ENCODE measurements at places on chromosomes 2 and 18.
A peak's percentile ranks its signal among the peaks of the same experiment; 100 is the strongest.

DNA sequence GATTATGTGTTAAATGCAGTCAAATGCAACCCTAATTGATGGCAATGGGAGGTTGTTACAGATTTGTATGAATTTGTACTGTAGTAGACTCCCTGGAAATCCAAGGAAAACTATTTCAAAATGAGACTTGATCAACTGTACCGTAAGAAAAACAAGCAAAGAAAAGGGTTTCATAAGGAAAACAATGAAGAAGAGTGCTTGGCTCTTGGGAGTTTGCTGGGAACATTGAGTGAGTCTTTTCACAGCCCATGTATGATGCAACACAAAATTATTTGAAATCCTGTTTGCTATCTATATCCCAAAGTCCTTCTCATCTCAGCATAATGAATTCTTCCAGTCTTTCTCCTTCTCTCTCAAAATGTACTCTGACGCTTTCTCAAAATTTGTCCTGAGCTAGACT is 67.0 kb upstream of the OSR1 start:
- DNase-seq: no peak

- DNase-seq: no peak
Measured at GRCh38 chr2:85165088-85165690, 32.0 kb downstream of the TCF7L1 start.

GRCh38 chr18:63646936-63647335 is 2.9 kb upstream of the SERPINB4 start:
- no peak for DNase-seq

GRCh38 chr2:119486196-119486827 is 38.0 kb downstream of the SCTR start:
- DNase-seq: no peak

- no peak for DNase-seq
Measured at GRCh38 chr2:239666855-239667376, 266.1 kb upstream of the HDAC4 start.

- no peak for DNase-seq
Measured at GRCh38 chr2:181575024-181575649, 81.8 kb downstream of the CERKL start.

GRCh38 chr2:148861367-148861766 is 13.7 kb upstream of the KIF5C start:
- DNase-seq: no peak

DNA sequence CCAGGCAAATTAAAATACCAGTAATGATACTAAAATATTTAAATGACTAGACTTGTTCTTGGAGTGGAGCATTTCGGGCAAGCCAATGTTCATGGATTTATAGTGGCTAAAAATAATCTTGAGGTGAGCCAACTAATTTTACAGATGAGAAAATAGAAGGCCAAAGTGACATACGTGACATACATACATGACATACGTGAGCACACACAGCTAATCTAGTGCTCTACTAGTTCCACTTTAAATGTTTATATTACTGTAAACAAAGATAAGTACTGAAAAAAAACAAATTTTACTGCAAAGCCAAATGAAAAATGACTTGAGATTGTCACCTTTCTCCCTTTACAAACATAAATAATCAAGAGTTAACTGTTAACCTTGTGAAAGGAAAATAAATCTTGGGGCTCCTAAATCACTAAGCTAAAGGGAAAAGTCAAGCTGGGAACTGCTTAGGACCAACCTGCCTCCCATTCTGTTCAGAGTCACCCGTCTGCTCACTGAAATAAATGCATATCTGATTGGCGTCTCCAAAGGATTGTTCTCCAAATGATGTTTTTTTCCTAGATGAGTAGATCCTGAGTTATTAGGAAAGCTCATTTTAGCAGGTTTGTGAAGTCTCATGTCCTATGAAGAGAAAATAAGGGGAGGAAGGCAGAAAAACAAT is 96.7 kb downstream of the PMS1 start:
- no peak for DNase-seq

DNA sequence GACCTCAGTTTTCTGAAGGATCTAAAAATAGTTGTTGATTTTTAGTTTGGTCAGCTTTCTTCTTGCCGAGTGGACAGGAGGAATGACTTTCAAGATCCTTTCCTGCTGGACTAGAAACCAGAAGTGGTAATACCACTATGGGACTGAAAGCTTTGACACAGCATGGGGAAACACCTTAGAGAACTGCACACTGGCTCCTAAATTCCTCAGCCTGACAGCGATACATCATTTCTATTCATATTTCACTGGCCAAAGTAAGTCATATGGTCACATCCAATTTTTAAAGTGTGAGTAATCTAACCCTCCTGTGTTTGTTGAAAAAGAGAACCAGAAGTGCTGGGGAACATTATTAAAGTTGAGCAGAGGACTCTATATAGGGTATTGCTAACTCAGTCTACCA is 244.7 kb upstream of the MMADHC start:
- DNase-seq: no peak

GRCh38 chr2:175393851-175394250 is 212.3 kb upstream of the ATP5MC3 start:
- DNase-seq: no peak

GRCh38 chr2:165897074-165897473 is 56.5 kb downstream of the TTC21B start:
- no peak for DNase-seq

- DNase-seq: no peak
Measured at GRCh38 chr2:63845866-63846265, 4.2 kb downstream of the UGP2 start.

DNA sequence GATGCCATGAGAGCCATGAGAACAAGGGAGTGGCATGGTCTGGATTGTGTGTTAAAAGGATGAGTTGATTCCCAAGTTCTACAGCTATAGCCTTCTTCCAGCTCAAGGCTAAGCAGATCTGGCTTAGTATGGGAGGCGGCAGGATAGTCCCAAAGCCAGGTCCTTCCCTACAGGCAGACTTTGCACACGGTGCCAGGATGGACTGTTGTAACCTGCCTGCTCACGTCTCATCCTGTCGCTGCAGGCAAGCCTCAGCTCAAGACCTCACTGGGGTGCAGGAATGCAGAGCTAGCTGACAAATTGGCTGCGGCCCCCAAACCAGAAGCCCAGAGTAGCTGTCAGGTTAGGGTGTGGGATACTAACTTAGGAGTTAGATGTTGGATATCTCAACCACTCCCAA is 28.8 kb upstream of the IGFBP5 start:
- no peak for DNase-seq

GRCh38 chr2:167987026-167987425 is 260.4 kb downstream of the STK39 start:
- no peak for DNase-seq

- no peak for DNase-seq
Measured at GRCh38 chr2:240508832-240509545, 48.8 kb downstream of the ANKMY1 start.

GRCh38 chr2:207240649-207241048 is 74.9 kb upstream of the KLF7 start:
- DNase-seq: no peak

DNA sequence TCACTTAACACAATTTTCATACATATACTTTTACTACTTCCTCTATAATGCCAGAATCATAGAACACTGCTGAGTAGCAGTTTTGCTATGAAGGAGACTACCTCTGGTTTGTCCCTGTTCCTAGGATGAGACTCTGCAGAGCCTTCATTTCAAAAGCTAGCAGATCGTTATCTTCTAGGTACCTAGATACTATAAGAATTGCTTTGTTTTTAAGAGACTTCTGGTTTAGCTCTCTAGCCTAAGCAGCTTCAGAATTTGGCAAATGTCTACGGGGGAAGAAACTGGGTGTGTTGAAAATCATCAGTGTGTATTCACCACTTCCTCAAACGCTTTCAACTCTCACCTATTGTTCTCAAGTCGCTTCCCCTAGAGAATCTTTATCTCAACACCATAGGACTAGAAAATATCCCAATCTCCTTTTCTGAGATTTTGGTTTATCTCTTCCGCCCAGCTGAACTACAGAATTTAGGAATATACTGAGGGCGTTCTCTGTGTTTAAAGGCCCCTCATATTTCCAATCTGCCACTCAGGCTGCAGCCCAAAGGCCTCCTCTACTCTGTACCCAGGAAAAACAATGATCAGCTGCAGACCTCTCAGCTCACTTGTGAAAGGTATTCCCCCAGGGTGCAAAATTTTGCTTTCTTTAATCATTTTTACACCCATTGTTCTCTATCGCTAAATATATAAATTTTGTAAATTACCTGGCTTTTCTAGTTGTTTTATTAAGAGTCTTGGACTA is 28.7 kb downstream of the SMAD2 start:
- DNase-seq: no peak

DNA sequence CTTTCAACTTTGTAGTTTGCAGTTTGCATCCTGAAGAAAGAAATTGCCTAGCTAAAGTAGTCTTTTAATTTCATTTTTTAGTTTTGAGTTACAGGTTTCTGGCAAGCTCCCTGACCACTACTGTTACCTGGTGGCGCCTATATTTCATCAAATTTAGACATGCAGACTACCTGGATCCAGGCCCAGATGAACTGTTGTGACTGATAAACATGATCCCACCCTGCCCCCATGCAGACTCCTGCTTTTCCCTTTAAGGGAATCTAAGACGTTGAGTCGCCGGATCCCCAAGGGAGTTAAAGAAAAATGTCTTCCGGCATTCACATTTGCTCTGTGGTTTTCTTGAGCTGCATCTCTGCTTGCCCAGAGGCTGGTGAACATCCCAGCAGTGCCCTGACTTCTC is 22.2 kb downstream of the METAP1D start:
- DNase-seq: no peak

- DNase-seq: no peak
Measured at GRCh38 chr2:217185265-217185995, 325.6 kb upstream of the TNP1 start.

DNA sequence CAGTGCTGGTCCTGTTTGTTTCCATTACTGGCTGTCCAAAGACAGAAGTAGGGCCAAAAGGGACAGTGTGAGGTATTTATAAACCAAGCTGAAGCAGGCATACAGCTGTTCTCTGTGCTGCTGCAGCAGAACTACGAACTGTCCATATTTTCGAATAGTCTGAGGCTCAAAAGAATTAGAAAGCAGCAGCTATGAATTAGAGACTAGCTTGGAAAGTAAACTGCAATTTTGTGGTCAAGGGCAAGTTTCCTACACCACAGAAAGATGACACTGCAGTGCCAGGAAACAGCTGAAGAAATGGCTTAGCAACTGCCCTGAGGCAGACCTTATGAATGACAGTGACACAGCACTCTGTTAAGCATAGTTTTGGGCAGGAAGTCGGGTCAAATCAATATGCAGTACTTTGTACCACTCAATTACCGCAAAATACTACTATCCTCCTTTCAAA is 125.3 kb downstream of the TMEM131 start:
- DNase-seq: peak; percentile 12

- no peak for DNase-seq
Measured at GRCh38 chr2:170847716-170848115, 31.0 kb downstream of the GAD1 start.

DNA sequence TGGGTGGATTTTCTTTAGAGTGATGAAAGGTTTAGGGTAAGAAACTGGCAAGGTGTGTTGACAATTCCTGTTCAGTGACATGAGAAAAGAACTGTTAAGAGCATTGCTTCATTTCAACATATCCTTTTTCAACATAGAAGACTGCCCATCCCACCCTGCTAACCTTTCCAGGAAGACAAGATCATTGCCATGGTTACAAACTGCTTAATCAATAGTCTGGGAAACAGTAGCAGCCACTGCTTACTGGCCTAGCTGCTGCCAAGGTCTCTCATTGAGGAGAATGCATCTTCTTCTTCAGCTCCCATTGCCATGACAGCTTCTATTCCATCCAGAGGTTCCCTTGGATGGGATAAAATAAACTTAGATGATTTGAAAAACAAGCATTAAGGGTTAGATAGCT is 212.1 kb downstream of the LRRTM1 start:
- DNase-seq: no peak

DNA sequence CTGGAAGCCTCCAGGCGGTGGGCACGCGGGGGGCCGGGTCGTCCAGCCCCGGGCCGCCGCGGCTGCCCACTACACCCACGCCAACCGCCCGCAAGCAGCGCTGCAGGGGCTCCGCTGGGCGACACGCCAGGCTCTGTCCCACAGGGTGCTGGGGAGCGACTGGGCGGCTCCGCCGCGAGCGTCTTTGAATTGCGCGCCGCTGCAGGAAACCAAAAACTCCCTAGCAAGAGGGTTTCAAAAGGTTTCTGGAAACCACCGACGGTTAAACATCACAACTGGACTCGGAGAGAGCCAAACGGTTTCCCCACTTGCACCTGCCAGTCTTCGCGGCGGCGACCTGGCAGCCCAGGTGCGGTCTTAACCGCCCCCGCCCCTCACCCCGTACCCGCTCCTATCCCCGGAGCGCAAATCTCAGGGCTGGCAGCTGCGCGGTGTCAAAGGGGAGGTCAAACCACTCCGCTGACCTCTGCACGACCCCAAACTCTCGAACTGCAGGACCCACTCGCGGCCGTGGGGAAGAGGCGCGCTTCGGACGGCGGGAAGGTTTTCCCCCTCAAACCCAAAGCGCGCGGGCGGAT is 1.0 kb downstream of the CXCR4 start:
- DNase-seq: peak; percentile 84

- no peak for DNase-seq
Measured at GRCh38 chr2:33292981-33293595, 183.4 kb upstream of the RASGRP3 start.

DNA sequence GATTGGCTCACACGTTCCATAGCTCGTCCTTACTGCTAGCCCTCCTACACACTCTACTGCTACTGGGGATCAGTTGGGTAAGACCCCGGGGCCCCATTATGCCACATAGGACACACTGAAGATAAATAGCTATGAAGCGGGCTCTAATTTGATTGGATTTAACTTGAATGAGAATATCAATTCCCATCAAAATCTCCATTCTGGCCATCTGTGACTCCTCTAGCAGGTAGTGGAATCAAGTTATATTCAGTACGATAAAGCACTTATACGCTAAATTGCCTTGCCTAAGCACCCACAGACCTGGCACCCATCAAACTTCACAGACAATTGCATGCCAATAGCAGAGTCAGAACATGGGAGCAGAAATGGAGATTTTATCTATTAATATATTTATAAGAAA is 39.8 kb downstream of the CCDC68 start:
- no peak for DNase-seq

GRCh38 chr2:168641636-168642035 is 160.8 kb upstream of the NOSTRIN start:
- DNase-seq: no peak

DNA sequence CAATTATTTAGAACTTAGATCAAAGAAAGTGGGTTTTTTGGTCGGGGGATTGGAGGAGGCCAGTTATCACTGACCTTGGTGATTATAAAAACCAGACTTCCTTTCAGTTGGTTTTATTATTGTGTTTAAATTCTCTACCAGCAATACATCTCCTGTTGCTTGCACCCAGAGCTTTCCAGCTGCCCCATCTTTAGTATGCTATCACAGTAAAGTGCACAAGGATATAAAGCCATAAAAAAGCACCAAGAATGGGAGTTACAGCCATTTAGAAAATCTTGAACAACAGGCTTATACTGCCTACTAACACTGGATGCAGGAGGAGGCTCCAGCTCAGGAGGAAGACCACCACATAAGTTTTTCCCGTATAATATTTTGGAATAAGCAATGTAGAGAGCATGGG is 148.7 kb upstream of the OSR1 start:
- DNase-seq: no peak

GRCh38 chr2:1717113-1717512 is 27.2 kb downstream of the PXDN start:
- no peak for DNase-seq
